ENCODE measurements at places on chromosomes 13 and 19.

GRCh38 chr13:72259528-72259927 lies 392.5 kb upstream of the DACH1 start:
- no peak for DNase-seq

GRCh38 chr19:28585796-28586195 lies 627.2 kb downstream of the UQCRFS1 start:
- no peak for DNase-seq

- no peak for DNase-seq
These were observed 540.6 kb upstream of the HTR2A start for GRCh38 chr13:47437406-47437805.

DNA sequence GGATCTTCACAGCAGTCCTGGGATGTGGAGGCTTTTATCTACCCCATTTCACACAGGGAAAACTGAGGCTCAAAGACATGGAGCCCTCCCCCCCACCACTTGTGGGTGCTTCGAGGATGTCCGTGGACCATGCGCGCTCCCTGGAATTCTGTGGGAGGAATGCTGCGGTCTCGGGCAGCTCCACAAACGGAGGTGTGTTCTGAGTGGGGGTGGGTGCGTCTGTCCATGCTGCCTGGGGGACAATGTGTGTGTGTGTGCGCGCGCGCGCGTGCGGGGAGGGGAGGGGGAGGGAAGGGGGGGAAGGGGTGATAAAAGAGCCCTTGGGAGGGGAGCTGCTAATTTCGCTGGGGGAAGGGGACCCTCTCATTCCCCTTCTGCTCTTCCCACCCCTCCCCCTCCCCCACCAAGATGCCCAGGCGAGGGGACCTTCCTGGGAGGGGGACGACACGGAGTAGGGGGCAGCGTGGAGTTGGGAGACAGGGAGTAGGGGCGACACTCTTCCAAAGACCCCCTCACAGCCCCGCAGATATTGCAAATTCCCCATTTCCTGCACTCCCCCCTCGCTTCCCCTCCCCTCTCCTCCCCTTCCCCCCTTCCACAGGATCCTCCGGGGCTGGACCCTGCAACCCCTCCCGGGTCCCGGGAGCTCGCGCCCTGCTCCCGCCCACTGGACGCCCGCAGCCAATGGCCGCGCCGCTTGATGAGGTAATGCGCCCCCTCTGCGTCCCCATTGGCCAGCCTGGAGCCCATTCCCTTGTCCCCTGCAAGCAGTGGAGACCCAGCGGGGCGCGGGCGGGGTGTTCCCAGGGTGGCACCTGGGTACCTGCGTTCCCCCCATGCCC lies 18.9 kb upstream of the ZNRF4 start:
- no peak for DNase-seq

- DNase-seq: no peak
These were observed 4.1 kb upstream of the C1QTNF9B start for GRCh38 chr13:23901365-23901764.

DNA sequence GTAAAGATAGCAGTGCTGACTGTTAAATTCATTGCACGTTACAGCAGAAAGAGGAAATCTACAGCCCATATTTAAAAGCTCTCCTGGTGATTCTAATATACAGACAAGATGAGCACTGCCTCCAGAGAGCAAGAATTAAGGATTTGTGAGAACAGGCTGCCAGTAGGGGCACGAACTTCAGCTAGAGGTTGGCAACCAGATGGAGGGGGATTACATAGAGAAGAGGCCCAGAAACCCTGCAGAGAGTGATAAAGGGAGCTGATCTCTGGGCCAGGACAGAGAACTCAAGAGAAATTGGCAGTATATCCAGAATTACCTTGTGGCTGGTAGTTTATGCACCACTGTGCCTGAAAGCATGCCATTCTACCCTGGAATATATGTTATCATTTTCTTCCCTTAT lies 144.8 kb downstream of the UFM1 start:
- DNase-seq: no peak

DNA sequence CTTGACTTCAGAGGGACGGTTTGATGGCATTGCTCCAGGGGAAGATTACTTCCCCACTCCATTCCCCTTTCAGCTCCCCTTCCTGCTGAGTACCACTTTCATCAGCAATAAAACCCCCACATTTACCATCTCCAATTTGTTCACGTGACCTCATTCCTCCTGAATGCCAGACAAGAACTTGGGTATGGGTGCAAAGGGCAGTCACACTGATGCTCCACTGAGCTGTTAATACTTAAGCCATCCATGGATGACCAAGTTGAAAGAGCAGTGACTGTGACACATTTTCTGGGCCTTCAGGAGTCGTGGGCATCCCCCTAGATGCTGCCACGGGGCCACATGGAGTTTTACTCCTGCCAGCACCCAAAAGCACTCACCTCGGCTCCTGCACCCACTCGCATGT lies 93.1 kb downstream of the STOML3 start:
- DNase-seq: no peak

Measured in CD4-positive, alpha-beta T cell treated with Interleukin-15 for 1 hour (primary cell).